Activated CD8-positive, alpha-beta memory T cell treated with anti-CD3 and anti-CD28 coated beads for 1 hour (primary cell): ENCODE measurements at places on chromosomes 6 and 20.

- no peak for DNase-seq
These were observed 682 bp upstream of the SLA2 start for GRCh38 chr20:36646678-36647077.

GRCh38 chr6:168737481-168737880 lies 296.5 kb downstream of the SMOC2 start:
- DNase-seq: no peak

GRCh38 chr6:48961781-48962415 lies 501.2 kb downstream of the MMUT start:
- DNase-seq: no peak

DNA sequence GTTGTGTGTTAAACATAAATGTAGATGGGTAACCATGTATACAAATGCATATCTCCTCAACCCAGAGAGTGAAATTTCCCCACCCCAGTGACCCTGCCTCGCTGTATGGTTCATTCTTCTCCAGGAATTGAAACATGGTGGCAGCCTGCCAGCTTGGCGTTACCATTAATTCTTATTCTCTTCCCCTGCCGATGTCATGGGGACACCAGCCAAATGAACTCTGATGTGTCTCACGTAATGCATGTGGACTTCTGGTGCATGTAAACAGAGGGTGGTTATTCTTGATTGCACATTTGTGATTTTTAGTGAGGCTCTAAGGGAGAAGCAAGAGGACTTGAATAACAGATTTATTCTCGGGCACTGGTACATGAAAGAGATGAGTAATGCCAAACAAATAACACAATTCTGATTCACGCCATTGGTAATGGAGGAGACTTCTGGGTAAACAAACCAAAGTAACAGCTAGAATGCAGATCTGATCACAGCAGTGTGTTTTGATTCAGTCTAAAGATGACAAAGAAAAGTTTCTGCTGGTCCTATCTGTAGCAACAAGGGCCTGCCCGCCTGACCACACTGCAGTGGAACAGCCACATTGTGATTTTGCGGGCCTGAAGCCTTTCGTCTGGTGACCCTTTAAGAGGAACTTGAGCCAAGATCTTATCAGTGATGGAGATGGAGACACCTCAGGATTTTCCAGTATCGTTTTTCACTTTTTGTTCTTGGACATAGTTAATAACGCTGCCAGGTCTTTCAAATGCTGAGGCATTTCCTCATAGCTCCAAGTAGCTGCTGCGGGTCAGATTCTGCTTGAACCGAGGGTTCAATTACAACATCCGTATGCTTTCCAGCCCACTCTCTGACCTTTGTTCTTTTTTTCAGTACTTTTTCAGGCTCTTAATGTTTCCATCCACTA lies 171.8 kb upstream of the AKAP12 start:
- no peak for DNase-seq

DNA sequence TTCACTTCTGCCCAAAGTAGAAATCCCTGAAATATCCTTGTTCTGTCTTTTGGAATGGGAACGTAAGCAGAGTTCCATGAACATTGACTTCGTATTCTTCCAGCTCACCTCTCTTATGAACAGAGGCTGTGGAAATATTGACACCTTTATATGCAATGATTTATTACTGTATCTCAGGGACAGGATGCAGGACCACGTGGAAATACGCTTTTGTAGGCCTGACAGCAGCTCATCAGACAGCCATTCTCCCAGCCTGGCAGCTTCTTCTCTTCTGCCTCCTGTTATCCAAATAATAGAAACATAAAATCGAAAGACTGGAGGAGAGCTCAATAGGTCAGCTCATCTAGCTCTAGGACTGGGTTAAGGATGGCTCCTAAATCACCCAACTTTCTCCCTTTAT lies 106.2 kb upstream of the DTNBP1 start:
- no peak for DNase-seq

GRCh38 chr20:19835533-19836222 lies 77.6 kb downstream of the RIN2 start:
- DNase-seq: no peak

DNA sequence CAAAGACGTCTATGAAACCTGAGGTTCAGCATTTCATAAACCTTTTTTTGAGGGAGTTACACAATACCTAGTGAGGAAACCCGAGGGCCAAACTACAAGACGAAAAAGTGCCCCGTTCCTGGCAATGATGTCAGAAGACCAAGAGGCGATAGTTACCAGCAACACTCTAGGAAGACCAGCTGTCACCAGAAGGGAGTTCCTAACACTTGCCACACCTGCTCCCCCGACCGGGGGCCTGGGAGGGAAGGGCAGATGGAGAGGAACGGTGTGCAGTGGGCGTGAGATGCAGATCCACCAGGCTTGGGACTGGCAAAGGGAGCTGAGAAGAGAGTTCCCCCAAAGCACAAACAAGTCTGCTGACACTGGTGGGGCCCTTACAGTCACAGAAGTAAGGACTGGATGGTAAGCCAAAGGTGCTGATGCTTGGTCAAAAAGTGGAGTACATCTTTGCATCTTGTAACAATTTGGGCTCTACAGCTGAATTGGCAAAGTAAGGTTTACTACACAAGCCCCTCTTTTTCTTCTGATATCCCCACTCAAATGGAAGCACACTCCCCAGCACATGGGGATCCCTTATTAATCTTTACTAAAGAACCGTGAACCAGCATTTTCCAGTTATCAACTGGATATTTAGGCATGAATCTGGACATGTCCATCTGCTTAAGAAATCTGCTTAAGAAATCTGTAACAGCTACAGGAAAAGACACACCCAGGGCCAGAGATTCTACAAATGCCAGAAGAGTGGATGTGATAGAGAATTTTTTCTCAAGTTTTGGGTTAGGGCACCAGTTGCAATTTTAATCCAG lies 38.5 kb downstream of the PANK2 start:
- no peak for DNase-seq

DNA sequence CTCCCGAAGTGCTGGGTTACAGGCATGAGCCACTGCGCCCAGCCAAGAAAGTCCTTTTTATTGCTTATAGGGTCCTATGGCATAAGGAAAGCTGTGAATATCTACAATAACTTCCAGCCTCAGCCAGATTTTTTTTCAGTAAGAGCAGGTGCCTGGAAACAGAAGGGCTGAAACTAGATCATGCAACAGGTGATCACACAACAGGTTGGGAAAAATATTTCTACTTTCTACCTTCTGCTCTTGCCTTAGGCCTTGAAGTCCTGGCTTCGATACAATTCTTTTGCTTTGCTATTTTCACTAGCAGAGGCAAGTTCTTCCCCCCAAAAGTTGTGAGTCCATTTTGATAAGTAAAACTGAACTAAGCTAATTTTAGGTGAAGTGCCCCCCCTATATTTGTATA lies 9.7 kb upstream of the FBXO30 start:
- DNase-seq: no peak

GRCh38 chr6:36729161-36729524 lies 31.5 kb downstream of the RAB44 start:
- no peak for DNase-seq

- DNase-seq: no peak
These were observed 58.4 kb downstream of the ADNP start for GRCh38 chr20:50872560-50873425.
